ENCODE measurements at places on chromosomes 4 and X.

GRCh38 chr4:10747186-10747585, 62.6 kb upstream of the CLNK start:
- no peak for DNase-seq

GRCh38 chr4:89299153-89299791, 8.3 kb downstream of the GPRIN3 start:
- no peak for DNase-seq

DNA sequence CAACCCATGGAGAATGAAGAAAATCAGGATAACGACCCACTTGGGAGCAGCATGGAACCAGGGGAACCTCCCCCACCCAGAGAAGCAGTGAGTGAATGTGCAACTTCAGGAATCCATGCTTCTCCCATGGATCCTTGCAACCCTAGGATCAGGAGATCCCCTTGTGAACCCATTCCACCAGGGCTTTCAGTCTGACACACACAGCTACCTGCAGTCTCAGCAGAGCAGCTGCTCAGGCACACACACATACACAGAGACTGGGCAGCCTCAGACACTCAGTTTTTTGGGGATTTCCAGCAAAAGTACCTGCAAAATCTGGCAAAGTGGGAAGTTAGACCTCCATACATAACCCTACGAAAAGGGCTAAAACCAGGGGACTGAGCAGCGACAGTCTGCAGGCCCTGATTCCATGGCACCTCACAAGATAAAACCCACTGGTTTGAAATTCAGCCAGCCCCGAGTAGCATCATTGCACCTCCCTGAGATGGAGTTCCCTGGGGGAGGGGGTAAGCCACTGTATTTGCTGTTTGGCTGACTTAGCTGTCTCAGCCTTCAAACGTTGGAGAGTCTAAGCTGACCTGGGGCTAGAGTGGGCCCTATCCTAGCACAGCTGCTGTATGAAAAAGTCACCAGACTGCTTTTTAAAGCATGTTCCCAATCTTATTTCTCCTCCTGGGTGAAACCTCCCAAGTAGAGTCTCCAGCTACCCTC, 737.5 kb upstream of the NDST4 start:
- DNase-seq, result no peak

- DNase-seq, result no peak
Observed at GRCh38 chr4:123621072-123621705, 224.6 kb downstream of the SPRY1 start.

- DNase-seq, result no peak
Observed at GRCh38 chr4:175509320-175509719, 302.7 kb downstream of the GPM6A start.

- DNase-seq, result no peak
Observed at GRCh38 chr4:87009095-87009648, 74.4 kb downstream of the AFF1 start.

GRCh38 chr4:188550296-188550695, 411.1 kb downstream of the TRIML1 start:
- no peak for DNase-seq

GRCh38 chr4:13584481-13584880, 40.2 kb upstream of the NKX3-2 start:
- no peak for DNase-seq

DNA sequence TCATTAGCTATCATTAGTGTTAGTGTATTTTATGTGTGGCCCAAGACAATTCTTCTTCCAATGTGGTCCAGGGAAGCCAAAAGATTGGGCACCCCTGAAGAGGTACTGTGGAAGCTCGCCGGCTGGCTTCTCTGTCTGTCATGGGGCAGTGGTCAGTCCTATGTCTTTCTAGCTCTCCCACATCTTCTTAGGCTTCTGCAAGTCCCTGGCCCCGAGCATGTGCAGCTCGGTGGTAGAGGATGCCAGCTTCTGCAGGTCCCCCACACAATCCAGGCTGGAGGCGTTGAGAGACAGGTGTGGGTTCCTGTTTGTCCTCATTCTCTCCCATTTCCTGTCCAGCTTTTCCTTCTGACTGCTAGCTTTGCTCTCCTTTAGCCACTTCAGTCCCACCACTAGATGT, 134.1 kb upstream of the NALF2 start:
- no peak for DNase-seq

GRCh38 chr4:45661893-45662292, 462.0 kb downstream of the GABRG1 start:
- no peak for DNase-seq

DNA sequence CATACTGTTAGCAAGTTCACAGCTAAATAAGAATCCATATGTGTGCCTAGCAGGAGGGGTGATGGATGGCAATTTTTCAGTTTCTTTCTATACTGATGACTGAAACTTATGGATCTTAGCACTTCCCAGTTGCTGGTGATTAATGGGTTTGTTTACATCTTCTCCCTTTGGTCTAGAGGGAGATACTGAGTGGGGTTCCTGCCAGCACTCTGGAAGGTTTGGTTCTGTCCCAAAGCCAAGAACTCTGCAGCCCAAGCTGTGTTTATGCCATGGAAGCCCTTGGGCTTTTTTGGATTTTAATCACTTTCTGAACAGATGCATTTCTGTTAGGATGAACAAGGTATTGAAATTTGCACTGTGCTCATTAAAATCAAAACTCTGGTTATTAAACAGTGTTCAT, 43.5 kb downstream of the DDIT4L start:
- DNase-seq, result no peak

- no peak for DNase-seq
Observed at GRCh38 chr4:128800701-128801284, 8.7 kb upstream of the JADE1 start.

DNA sequence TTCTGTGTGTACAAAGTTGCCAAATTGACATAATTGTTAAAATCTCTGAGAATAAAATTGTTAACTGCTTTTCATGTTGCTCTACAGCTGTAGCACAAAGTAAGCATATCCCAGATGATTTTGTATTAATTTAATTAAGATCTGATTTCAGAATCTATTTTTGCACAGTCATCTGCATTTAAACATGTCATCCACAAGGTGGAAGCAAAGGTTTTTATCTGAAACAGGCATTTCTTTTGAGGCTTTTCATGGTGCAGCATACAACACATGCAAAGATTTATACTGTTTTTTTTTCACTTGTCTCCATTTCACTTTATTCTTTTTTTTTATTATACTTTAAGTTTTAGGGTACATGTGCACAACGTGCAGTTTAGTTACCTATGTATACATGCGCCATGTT, 51.2 kb downstream of the GC start:
- DNase-seq, result no peak

DNA sequence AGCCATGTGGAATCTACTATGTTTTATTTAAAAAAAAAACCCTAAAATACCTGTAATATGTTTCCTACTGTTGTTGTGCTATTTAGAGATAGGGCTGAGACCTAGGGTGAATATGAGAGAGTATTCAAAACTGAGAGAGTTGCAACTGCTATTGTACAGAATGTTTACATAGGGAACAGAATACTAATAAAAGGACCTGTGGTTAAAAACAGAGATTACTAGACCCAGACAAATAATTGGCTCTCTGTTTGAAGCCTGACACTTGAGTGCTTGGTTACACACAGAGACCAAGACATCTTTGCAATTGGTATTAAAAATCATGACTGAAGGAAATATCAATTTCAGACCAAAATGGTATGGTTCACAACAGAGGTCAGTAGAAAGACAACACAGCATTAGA, 278.9 kb upstream of the GIMD1 start:
- no peak for DNase-seq

DNA sequence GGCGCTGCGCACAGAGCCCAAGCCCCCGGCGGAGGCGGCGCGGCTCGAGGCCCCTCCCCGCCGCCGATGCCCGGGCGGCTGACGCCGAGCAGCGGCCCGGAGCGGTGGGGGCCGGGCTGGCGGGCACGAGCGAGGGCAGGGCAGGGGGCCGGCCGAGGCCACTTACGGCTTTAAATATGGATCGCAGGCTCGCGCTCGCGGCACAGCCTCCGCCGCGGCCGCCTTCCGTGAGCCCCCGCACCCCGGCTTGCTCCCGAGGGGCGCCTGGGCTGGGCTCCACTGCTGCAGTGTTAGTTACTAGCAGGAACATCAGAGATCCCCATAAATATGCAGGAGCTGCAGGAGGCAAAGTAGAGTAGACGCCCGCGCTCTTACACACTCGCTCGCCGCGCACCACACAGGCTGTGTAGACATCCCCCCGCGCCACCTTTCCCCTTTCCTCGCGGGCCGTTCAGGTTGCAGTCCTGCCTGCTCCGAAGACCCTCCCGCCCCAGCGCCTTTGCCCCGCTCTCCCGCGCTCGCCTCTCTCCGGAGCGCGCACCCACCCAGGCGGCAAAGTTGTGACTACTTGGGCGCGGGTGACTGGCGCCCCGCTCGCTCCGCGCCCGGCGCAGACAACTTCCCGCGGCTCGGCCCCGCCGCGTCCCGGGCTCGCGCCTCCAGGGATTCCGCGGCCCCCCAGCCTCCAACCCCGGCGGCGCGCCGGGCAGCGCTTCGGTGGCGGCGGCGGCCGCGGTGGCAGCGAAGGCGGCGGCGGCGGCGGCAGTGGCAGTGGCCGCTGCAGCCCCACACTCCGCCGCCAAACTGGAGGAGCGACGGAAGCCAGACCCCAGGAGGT, 152.0 kb upstream of the SLC4A4 start:
- DNase-seq, result peak; percentile 62

GRCh38 chr4:69134471-69134870, 38.2 kb downstream of the UGT2B7 start:
- no peak for DNase-seq

DNA sequence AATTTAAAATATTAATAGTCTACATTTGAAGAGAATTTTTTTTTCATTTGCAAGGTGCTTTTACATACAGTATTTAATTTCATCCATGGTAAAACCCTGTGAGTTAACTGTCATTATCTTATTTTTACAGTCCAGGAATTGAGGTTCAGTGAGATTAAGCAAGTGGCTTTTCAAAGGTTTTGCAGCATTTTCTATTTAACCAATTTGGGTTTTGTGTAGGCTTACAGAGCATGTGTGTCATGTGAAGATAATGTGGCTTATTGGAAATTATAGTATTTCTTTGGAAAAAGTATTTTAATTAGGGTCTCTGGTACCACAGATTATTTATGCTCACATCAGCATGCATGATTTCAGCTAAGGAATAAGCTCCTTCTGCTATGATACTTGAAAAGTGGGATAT, 4.5 kb downstream of the XK start:
- no peak for DNase-seq

GRCh38 chr4:71202705-71203104, 136.1 kb upstream of the SLC4A4 start:
- DNase-seq, result no peak

- DNase-seq, result no peak
Observed at GRCh38 chrX:35115205-35115604, 172.6 kb downstream of the FAM47B start.

DNA sequence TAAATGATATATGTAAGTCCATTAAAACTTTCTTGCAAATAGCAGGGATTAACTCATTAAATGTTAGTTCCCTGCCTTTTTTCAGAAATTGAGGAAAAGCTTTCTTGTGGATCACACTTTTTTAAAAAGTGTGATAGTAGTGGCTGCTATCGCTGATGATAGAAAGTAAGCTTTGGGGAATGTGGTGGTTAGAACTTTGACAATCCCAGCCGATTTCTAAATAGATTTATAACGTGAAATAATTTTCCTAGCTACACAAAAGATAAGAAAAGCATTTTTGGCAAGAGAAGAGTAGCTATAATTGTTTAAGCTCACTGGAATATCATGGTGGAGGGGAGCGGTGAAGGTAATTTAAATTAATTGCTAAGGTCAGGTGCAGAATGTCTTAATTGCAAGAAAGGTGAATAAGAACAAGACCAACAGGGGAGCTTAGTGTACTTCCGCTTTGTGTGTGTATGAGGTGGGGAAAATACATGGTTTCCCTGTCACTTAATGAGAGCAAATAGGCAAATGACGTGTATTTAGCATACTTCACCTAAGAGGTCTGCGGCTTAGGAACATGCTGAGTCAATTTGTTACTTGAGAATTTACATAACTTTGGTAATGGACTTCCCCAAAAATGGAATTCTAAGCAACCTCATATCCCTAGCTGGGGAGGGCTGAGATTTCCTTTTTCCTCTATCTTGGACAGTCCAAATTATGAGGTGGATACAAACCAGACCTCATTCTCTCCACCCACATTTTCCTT, 11.7 kb upstream of the IL21 start:
- no peak for DNase-seq

DNA sequence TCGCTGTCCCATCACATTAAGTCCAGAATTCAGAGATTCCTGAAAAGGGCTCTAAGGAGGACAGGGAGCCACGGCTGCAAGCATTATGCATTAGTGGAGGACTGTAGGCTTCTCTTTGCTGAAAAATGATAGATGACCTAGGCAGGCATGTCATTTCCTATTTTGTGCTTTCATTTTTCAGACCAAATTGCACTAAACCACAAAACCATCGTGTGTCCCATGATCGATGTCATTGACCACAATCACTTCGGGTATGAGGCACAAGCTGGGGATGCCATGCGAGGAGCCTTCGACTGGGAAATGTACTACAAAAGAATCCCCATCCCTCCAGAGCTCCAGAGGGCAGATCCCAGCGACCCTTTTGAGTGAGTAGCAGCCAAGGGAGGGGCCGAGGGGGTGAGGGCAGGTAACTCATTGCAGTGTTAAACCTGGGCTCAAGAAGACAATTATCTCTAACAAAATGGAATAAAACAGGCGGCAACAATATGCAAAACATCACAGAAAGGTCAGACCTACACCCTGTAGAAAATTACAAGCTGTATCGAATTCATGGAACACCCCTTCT, 355.2 kb upstream of the GALNT7 start:
- DNase-seq, result no peak

GRCh38 chr4:7800410-7800809, 139.3 kb downstream of the AFAP1 start:
- DNase-seq, result no peak

Data from head of caudate nucleus (tissue), 42 donors.